ENCODE measurements at places on chromosomes 6 and 20.

- no peak for DNase-seq
Measured at GRCh38 chr6:35674594-35674993, 14.1 kb downstream of the FKBP5 start.

DNA sequence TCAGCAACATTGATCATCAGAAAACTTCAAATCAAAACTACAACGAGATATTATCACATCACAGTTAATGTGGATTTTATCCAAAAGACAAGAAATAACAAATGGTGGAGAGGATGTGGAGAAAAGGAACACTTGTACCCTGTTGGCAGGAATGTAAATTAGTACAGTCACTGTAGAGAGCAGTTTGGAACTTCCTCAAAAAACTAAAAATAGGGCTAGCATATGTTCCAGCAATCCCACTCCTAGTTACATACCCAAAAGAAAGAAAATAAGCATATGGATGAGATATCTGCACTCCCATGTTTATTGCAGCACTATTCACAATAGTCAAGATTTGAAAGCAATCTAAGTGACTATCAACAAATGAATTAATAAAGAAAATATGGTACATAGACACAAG lies 887.7 kb upstream of the MAN1A1 start:
- no peak for DNase-seq

DNA sequence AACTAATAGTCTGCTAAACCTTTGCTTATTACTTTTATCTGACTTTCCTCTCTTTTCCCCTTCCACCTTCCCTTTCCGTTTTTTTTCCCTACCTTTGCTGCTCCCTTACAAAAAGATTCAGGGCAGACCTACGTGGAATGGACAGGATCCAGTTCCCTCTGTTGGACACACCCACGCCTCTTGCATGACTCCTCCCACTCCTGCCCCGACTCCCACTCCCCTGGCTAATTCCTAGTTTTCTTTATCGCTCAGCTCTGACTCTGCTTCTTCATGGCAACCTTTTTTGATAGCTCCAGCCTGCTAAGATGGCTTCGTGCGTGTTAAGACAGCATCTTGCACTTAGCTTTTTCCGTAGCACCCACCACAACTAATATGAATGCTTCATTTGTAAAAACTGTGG lies 715.6 kb upstream of the NRSN1 start:
- no peak for DNase-seq

DNA sequence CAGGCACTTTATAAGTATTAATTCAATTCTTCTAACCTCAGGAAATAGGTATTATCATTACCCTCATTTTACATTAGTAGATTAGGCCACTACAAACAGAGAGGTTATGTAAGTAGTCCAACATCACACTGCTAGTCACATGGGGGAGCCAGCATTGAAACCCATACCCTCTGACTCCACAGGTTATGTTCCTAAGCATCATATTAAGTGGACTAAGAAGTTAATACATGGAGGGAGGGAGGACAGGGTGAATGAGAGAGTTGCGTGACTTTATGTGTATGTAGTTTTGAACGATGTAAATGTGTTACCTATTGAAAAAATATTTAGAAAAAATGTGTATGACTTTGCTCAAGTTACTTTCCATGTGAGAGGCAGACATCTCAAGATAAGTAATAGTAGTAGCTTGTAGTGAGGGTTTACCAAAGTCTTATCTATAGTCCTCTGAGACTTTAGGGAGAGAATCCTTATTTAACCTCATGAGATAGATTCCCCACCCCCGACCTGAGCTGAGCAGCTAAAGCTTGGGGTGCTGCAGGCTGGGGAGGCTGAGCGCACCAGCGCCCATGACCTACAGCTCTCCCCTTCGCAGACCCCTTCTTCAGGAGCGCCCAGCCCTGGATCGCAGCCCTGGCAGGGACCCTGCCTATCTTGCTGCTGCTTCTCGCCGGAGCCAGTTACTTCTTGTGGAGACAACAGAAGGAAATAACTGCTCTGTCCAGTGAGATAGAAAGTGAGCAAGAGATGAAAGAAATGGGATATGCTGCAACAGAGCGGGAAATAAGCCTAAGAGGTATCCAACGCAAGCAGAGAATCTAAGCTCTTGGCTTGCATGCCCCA lies 7.5 kb downstream of the BTN3A2 start:
- no peak for DNase-seq

DNA sequence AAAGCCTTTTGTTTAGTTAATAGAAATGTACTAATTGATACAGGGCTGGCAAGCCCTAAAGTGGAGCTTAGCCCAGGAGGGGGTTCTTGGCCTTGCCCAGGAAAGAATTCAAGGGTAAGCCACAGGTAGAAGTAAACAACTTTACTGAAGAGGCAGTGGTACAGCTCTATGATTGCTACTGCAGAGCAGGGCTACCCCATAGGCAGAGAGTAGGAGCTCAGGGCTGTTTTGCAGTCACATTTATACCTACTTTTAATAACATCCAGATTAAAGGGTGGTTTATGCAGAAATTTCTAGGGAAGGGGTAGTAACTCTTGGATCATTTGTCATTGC lies 680.4 kb upstream of the GJE1 start:
- no peak for DNase-seq

DNA sequence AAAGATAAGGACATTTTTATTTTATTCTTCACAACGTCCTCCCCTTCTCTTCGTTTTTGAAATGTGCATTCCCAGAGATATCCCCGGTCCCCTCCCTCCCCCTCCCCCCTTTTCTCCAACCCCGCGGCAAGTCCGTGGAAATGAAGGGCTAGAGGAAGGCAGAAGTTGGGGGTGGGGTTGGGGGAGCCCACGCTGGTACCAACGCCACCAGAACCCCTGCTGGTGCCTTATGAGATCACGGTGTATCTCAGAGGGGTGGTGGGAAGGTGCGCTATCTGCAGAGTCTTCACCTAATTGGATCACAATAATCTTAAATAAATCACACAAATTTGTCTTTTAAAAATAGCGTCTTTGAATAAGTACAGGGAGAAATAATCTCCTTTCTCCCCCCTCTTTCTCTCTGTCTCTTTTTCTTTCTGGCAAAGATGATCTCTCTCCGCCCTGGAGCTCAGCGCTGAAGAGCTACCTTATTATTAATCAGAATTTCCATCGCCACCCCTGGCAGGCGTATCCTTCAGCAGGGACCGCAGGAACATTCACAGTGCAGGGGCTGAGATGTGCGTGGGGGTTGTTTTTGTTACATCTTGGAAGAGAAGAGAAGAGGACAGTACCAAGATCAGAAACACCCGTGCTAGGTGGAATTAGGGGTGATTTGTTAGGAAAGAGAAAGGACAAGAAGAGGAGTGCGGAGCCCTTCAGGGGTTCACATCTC lies 915 bp downstream of the CLVS2 start:
- DNase-seq, result no peak

DNA sequence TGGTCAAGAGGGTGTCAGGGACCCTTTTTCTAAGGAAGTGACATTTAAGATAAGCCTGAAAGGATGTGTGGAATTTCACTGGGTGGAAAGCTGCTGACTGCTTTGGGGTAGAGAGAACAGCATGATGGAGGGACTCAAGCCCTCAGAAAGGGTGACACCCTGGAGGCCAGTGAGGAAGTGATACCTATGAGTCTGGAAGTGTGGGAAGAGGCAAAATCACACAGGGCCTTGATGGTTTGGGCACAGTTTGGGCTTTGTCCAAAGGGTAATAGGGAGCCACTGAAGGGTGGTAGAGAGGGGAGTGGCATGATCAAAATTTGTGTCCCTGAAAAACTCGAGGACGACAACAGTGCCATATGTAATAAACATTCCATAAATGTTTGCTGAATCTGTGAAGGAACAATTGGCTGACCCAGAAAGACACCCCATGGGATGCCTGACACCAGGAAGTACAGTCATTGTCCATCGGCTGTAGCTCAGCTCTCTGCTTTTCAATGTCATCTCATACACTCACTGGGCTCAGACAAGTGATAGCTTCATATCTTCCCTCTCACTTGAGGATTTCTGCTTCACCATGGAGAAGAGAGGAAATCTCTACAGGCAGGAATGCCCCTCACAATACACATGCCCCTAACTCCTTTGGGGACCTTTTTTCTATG lies 21.3 kb downstream of the CASS4 start:
- DNase-seq, result no peak

GRCh38 chr20:46157625-46158024 lies 39.5 kb downstream of the CD40 start:
- DNase-seq, result no peak

DNA sequence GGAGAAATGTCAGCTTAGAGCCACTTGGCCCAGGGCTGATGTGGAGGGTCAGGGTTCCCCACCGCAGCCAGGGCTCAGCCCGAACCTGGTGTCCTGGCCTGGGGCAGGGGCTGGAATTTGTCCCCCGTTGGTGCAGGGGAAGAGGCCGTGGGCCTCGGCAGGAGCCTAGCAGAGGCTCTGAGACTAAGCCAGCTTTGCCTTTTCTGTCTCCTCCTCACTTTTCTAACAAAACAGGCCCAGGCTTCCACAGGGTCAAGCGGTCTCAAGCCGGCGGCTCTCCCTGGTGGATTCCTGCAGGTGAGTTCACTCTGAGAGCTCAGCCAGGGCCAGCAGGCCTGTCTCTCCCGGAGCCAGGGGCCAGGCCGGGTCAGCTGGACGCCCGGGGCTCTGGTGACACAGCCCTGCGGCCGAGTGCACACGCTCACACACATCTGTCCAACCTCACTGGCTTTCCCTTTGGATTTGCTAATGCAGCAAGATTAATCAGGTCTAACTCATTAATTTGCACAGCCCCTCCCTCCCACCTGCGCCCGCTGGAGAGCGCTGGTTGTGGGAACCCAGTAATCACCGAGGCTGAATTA lies 2.9 kb upstream of the CHRNA4 start:
- no peak for DNase-seq

DNA sequence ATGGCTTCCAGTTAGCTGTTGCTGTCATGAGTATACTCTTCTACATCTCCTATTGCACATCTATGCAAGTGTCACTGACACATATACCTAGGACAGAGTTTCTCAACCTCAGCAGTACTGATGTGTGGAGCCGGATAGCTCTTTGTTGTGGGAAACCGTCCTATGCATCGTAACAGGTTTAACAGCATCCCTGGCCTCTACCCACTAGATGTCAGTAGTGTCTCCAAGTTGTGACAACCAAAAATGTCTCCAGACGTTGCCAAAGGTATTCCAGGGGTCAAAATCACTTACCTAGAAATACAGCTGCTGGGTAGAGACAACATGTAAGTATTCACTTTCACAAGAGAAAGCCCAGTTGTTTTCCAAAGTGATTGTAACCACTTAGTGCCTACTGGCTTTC lies 637.6 kb downstream of the RNF144B start:
- DNase-seq, result no peak

- no peak for DNase-seq
Measured at GRCh38 chr6:105691971-105692370, 289.1 kb upstream of the PREP start.

DNA sequence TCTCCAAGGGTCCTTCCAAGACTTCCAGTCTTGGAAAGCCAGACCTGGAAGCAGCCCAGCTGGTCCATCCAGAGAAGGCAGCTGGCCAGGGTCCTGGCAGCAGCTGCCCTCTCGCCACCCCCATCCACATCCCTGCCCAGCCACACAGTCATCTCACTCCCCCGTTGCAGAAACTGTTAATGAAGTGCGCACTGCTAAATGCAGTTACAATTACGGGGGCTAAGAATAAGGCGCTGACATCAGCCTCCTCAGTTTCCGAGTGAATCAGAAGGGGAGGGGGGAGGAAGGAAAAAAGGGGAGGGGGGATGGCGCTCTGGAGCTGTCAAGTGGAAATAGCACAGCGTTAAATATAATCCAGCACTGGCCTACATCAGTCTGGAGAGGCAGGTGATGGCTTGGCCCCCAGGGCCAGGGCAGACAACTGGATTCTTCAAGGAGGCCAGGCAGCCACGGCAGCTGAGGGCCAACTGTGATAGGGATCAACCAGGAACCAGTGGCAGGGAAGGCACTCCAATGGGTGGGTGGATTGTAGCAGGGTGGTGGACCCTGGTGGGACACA lies 6.9 kb downstream of the RIMS4 start:
- DNase-seq, result peak; percentile 26

GRCh38 chr20:50731930-50732690 lies 730 bp downstream of the PARD6B start:
- no peak for DNase-seq
